ENCODE measurements at places on chromosomes 5 and 9.
A peak's percentile ranks its signal among the peaks of the same experiment; 100 is the strongest.

- DNase-seq = no peak
Observed at GRCh38 chr9:113310538-113310937, 7.4 kb upstream of the RNF183 start.

DNA sequence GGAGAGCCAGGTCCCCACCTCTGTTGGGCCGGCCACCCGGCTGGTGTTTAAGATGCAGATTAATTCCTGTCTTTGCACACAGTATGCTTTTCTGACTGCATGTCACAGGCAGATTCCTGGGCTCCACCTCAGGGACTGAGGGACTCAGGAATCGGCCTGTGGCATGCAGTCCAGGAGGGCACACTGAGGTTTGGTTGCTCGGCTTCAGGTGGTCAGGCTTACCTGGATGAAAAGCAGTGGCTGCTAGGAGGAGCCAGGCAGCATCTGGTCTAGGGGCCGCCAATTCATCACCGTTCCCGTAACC is 1.1 kb downstream of the WDR5 start:
- no peak for DNase-seq

DNA sequence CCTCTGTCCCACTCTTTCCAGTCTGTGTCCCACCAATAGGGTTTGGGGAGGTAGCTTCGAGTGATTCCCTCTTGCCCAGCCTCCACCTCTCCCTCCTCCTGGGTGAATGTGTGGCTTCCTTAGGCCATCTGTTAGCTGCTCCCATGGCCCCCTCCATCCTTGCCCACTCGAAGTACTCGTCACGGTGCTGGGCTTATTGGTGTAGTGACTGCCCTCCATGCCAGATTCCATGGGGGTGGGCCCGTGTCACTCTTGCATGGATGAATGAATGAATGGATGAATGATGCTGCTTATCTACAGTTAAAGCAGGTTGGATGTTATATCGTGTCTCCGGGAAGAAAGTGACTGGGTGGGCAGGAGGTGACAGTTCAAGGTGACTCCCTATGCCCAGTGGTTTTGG is 19.1 kb downstream of the HMCN2 start:
- no peak for DNase-seq

- DNase-seq = no peak
Observed at GRCh38 chr5:65760504-65761275, 38.7 kb downstream of the NLN start.

GRCh38 chr9:36584620-36585460 is 12.1 kb downstream of the MELK start:
- no peak for DNase-seq

DNA sequence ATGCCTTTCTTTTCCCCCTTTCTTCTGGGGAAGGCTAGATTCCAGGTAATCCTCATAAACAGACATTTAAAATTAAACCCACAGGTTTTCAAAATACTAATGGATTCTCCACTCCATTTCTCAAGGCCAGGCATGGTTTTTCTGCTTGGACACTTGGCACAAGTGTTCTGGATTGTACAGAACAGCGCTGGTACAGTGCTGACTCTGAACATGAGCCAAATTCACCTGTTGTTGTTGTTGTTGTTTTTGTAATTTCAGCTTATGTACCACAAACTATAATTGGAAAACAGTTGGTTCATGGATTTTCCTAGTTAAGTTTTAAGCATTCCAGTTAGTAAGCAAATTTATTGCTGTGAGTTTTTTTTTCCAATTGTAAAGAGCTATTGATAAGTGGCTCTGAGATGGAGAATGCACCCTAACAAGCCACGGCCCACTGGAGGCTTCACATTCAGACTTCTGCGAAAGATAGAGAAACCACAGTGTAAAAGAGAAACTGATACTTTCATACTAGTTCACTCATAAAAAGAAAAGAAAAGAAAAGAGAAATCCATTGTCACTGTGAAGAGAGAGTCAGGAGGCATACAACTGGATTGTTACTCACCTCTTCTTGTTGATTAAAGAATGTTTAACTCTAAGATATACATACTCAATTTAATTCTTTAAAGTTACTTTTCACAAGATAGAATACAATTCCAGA is 16.2 kb upstream of the ITGA1 start:
- DNase-seq = peak; percentile 83

- DNase-seq = no peak
Observed at GRCh38 chr9:138022121-138022741, 144.6 kb downstream of the CACNA1B start.

- no peak for DNase-seq
Observed at GRCh38 chr9:114299286-114300152, 23.4 kb upstream of the ORM1 start.

DNA sequence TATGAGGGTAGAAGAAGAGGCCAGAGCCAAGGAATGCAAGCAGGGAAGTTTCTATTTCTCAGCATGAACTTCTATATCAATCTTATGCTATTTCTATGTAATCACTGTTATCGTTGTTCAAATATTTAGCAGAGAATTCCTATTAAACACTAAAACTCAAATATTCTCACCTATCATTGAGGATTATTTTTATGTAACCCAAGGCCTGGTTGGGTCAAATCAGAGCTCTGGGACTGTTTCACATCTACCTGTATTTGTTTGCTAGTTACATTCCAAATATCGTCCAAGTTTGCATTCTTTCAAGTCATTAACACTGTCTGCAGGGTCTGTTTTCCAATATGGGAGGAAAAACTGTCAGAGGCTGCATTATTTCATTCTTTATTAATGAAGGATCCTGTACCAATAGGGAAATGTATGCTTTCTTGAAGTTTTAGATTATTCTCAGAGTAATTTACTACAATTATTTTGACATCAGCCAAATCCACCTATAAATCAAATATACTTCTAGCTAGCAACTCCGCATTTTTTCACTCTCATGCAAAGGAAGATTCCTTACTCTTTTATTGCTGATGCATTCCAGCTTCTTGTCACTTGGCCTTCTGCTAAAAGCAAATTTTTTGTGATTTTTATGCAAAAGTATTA is 52.2 kb downstream of the LURAP1L start:
- no peak for DNase-seq

GRCh38 chr5:169328401-169328800 is 27.5 kb upstream of the SLIT3 start:
- no peak for DNase-seq

- DNase-seq = no peak
Observed at GRCh38 chr9:73219985-73220626, 68.4 kb downstream of the ANXA1 start.

DNA sequence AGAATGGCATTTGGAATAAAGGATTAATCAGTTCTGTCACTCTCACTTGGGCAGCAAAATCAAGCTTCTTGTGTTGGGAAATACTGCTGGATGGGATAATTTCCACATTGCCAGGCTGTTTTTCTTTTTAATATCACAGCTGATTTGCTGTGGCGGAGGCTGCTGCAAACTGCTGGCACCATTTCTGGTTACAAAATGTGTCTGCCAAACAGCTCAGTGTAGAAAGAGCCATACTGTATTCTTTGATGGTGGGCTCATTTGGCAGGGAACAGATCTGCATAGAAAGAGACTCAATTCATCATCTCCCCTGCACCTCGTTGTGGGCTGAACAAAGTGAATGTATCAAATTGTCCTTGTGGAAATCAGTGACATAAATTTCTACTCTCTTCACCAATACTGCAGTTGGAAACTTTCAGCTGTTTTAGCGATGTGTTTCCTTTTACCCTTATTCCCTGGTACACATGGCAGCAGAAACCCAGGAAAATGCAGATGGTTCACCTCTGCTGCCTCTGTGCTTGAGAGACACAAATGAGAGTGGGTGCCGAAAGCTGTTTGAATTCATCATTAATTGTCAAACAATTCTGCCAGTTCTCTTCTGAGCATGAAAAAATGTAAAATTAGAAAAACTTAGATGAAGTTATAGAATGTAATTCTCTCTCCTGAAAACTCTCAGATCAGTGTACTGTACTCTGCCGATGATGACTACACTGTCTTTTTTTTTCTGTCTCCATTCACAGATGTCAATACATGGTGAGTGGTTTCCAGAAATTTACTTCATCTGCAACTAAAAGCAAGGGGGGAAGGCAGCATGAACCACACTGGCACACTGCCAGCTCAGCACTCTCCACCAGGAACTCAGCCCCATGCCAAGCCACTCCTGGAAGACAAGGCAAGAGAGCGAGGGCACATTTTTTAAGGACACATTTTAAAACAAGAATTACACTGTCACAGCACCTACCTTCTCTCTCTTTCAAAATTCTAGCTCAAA is 75.0 kb downstream of the HMHB1 start:
- no peak for DNase-seq

- no peak for DNase-seq
Observed at GRCh38 chr5:145936401-145937131, at the start of gene SH3RF2. Gene SH3RF2 (plus strand): TSS chr5:145936578. CDS start chr5:145937929, 1,351 bp downstream.

DNA sequence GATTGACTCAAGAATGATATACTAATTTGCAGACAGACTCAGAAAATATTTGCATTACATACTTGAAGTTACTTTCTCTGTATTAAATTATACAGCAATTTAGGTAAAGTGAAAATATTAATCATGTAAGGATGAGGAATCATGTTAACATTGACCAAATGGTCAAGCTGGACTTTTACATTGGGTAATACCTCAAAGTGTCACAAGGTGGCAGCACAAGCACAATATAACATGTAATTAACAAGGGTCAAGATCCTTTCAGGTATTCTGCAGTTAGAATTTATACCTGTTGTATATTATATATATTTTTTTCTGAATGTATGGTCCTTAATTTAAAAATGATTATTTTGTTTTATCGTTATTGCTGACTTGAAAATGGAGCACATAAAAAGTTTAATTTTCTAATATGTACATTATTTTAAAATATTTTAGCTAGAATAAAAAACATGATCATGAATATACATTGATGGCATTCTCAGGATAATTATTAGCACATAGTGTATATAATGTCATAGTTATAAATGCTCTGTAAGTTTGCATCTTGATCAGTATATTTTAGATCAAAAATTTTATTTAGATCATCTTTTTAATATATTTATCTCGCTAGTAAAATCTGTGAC is 8.6 kb downstream of the HAPLN1 start:
- no peak for DNase-seq

- DNase-seq = no peak
Observed at GRCh38 chr9:98862936-98863335, 55.5 kb downstream of the GALNT12 start.

GRCh38 chr5:159515197-159515596 is 184.9 kb upstream of the IL12B start:
- DNase-seq = no peak

DNA sequence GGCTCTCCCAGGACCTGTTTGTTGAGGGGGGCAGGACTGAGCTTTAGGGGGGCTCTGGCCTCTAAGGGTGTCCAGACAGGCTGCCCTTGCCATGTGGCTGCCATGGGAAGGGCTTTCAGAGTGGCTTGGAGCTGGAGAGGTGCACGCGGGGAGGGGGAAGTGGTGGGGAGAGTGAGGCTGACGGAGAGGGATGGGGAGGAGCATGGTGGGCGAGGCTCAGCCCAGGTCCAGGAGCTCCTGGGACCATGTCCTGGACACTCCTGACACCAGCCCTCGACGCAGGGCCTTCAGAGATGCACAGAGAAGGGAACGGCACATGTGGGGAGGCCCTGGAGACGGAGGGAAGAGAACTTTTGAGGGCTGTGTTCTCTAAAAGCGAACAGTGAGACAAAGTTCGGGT is 2.4 kb downstream of the SPAAR start:
- no peak for DNase-seq

DNA sequence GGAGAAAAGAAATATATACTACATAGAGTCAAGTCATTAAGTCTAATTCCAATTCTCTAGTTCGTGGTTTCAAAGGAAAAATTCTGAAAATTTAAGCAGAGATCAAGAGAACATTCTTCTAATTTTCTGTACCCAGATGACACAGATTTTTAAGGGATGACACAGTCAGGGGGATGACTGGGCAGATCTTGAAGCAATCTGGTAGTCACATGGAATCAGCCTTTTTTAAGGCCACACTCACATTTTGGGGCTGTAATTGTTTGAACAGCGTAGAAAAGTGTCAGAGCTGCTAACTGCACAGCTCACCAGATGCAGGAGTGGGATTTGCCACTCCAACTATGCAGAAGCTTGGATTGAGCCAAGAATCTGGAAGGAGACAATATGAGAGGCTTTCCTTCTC is 20.4 kb downstream of the PDE4D start:
- no peak for DNase-seq

- no peak for DNase-seq
Observed at GRCh38 chr5:79842006-79842881, 148.8 kb downstream of the MTX3 start.

DNA sequence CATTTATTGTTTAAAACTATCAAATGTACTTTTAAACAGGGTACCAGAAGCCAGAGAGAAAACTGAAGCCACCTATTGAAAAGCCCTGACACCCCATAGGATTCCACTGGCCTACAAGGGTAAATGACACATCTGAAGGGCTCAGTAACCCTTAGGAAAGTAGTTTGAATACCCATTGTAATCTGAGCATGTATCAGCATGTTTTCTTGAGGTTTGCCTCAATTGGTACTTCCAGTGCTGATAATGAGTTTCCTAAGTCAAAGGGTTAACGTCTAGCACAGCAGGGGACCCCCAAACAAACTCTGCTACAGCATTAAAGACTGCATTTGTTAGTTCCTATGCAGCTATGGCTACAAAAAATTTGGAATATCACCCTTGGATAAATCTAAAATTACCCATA is 657.1 kb downstream of the NR2F1-AS1 start:
- DNase-seq = no peak

- no peak for DNase-seq
Observed at GRCh38 chr5:35182910-35183535, 47.3 kb downstream of the PRLR start.

DNA sequence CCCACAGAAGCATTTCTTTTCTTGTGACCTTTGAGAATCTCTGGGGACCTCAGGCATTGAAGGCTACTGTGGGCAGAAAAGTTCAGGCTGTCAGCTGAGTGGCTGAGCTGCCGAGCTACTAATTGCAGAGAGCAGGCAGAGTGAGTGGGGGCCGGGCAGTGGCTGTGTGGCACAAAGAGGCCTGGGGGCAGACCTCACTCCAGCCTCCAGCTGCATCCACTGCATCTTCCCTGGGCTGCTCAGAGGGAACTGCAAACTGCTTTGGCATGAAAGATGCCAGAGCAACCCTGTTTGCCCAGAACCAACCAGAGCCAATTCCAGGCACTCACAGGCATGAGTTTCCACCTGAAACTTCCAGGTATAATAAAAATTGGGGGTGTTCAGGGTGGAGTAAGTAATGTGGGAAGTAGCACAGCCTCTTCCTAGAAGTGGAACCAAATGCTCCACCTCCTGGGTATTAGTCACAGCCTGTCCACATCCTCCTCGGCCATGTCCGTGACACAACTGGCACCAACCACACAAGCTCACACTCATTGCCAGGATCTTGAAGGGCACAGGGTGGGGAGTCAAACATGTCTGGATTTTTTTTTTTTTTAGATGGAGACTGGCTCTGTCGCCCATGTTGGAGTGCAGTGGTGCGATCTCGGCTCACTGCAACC is 548.9 kb downstream of the BNC2 start:
- no peak for DNase-seq
